ENCODE measurements at places on chromosomes 7 and 10.

GRCh38 chr10:93680412-93681047 lies 21.9 kb downstream of the FRA10AC1 start:
- peak; percentile 56 for DNase-seq

DNA sequence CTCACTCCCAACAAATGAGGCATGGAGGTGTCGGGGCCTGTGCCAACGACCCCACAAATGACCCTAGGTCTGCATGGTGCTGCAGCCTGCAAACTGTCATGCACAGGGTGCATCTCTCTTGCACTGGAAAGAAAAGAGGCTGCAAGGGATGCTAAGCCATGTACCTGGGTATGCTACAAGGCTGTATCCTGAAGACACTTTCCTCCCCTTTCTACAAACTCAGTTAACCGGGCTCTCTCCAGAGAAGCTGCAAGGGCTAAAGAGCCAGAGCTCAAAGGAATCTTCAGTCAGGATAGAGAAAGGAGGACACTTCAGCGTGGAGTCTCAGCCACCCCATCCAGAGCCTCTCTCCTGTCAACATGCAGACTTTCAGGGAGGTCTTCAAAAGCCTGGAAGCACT lies 449.0 kb downstream of the GRID1 start:
- no peak for DNase-seq

- no peak for DNase-seq
These were observed 162.4 kb downstream of the COBL start for GRCh38 chr7:51154201-51154600.

DNA sequence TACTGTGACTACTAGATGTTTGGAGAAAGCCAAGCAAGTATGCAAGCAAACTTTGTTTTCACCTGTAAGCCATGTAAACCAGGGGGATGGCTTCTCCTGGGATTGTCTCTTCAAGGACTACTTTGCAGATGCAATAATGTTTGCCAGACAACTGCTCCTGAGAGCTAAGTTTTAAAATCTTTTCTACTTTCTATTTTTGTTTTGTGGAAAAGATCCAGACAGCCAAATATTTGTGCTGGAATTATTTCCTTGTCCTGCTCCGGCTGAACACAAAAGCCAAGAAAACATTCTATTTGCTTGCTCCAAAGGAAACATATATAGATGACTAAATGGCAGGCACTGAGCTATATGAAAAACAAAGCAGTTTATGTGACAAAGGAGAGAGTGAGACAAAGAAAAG lies 51.6 kb downstream of the TFPI2 start:
- no peak for DNase-seq

DNA sequence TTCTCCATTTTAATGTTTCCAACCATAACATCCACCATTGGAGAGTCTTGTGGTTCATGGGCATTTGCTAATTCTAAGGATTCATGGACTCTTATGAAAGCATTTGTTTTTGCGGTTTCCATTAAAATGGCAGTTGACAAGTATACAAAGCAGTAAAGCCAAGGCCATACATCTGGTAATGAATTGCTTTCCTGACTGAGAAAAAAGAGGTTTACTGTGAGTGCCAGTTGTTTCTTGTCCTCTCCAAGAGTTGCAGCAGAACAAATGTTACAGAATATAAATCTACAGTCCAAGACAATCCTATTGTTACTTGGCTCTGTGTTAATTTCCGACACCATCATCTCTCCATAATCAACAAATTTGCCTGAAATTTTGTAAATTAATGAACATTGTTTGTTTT lies 261.3 kb downstream of the SORCS1 start:
- no peak for DNase-seq

DNA sequence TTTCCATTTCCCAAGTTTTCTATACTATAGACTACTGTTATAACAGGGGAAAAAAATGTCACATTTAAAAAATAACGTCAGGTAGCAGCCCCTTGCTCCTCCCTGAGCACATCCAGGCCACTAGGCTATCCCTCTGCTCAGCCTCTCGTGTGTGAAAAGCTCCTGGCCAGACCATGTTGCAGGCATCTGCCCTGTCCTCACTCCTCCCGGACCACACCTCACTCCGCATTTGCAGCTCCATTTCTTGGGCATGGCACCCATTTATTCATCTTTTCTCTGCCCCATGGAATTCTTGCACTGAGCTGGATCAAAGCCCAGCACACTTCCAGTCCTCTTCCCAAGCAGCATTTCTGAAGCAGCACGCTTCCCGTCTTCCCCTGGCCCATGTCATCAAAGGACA lies 1.4 kb upstream of the GDF2 start:
- DNase-seq, result no peak

- peak; percentile 48 for DNase-seq
These were observed 1.2 kb upstream of the SLC13A4 start for GRCh38 chr7:135729230-135729629.

DNA sequence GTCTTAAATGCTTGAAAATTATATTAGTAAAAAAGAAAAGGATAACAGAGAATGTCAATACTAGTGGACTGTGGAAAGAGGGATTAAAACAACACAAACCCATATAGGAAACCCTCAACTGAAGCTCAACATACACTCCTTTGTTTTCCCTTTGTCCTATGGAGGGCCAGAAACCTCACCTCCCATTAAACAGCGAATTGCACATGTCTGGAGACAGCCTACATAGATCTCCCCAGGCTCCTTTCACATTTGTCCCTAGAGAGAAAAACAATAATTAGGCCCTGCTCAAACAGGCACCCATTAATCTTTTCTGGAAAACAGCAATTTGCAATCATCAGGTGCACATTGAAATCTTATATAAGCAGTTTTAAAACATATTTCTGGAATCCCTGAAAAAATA lies 87.6 kb upstream of the SEMA3D start:
- no peak for DNase-seq
